ENCODE measurements at places on chromosomes 2 and 18. TPM values are rescaled to one million over a fixed set of nuclear protein-coding genes. Genes with fewer than 3 reads are reported as not detected.

DNA sequence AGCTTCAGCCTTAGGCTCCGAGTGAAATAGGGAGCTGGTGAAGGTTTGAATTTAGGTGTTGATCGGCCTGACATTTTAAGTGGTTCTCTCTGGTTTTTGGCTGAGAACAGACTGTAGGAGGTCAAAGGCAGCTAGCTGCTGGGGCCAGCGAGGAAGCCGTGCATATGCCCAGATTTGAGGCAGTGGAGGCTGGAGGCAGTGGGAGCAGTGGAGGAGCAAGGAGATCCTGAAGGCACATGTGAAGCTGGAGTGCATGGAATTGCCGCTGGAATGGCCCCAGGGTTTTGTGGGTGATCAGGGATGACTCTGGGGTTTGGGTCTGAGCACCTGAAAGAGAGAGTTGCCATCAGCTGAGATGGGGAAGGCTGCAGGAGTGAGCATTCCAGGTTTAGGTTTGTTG, 25.1 kb downstream of the STEAP3 start:
- DNase-seq, result no peak

DNA sequence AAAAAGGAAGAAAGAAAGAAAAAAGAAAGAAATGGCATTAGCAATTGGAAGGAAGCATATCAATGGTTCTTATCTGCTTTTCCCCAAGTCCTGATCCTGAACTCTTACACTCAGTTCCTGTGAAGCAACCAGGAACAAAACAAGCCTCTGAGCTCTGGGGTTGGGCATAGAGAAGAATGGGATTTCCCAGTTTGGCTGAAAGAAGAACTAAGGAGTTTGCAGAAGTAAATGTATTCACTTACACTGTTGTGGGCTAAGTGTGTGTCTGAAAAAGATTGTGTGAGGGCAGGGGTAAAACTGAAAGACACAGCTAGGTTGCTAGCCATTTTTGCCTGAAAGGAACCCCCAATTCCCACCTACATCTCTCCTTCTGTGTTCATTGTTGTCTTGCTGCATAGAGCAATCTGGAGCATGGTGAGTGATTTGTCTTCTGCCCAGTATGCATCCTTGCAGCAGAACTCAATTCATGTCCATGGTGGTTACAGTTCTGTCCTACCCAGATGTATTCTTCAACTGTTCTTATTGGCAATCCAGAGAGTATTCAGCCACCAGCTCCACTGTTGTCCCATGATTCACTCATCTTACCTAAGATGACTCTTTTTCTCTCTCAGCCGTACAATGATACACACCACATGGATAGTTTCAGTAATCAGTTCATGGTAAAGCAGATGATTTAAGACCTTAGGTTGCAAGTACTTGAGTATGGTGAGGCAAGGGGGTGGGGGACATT, 348.7 kb downstream of the ARHGAP15 start:
- no peak for DNase-seq

- no peak for DNase-seq
These were observed 472.0 kb upstream of the ETAA1 start for GRCh38 chr2:66925128-66925527.

DNA sequence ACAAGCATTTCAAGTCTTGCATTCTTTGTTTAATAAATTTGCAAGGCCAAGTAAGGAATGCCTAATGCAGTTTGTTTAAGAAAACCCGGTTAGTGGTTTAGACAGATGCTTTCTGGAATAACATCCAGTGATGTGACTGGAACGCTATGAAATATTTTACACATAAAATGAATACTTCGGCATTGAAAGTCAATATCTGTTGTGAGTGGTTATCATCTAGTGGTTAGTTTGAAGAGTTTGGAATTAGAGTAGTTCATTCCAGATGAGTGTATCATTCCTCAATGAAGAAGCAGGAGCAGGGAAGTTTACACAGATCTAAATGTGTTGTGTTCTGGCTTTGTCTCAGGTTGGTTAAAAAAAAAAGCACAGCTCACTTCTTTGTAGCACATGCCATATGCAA, 608.0 kb upstream of the PIK3C3 start:
- DNase-seq, result no peak

CEP76 gene
- total RNA-seq, result 3.7 TPM

DNA sequence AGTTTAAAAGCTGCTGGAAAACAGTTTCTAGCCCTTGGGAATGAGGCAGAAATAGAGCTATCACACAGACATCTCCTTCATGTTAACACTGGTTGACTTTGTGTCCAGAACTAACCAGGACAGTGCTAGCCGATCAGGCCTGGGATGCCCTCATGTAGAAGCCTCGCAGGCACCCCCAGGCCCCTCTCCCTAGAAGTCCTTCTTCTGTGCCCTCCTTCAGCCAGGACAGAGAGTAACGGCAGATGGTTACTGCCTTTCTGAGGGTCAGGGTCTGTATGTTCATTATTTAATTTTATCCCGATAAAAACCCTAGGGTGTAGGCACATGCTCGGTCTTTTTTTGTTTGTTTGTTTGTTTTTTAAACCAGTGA, 10.7 kb upstream of the RPL31 start:
- DNase-seq, result no peak

DNA sequence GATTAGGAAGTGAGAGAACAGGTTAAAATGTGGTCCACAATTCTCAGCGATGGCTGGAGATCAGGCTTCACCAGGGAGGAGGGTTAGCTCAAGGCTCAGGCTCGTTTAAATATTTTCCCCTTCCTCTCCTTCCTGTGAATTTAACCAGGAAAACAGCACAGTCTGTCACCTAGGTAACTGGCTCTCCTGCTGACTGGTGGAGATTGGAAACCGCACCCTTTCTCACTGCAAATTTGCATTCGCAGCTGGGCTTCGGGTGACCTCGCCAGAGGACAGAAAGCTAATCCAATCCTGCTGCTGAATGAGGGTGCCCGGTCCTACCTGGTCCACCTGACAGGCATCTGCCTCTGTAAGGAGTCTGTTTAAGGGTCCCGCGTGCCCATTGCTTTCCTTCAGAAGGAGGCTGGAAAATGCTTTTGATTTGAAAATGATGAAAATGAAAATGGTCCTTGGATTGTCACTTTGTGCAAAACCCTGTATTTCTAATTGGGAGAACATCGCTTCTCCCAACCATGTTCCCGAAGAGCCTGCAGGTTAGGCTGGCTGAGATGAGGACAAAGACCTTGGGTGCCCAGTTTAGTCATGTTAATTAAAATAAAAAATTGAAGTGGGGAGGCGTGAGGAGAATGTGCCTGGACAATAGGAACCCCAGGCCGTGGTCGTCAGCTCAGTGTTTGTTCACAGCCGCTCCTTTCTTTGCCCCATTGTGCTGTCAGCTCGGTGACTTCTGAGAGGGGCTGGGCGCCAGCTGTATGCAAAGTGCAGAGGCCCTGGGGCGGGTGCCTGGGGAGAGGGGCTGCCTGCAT, 43.4 kb upstream of the MTCL1 start:
- DNase-seq, result no peak

DNA sequence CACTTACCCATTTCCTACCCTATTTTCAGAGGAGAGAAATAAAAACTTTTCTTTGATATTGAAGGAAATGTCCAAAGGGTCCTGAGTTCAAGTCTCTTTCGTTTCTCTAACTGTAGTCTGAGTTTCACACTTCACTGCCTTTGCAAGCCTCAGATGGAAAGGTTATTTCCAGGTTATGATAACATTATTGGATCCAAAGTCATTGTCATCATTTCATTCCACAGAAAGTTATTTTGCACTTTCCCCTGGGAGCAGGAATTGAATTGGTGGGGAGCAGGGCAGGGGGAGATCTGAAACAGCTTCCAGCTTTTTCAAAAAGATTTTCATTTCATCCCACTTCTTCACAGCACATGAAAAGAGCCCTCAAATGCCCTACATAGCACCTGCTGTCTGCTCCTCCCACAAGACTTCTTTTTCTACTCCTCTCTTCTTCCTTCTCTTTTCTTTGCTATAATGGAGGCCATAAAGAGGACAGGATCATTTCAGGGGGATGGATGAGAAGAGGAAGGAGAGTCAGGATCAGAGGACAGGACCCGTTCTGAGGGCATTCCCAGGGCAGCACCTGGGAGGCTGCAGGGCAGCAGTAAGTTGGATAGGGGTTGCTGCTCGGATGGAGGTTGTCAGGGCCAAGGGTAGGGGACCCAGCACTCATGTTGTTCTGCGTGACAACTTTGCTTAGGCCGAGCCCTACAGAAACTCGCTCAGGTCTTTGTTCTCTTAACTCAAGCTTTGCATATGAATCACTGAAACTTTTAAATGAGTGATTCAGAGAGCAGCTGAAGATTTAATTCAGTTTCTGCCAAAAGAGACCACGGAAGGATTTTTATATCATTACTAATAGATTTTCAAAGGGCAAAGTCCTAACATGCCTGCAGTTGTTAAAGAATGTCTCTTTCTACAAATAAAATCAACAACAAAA, 11.4 kb upstream of the GALNT5 start:
- DNase-seq, result no peak

All from left ventricle myocardium superior (tissue), 1 donor.